ENCODE measurements at places on chromosomes 3 and 15. TPM values are rescaled to one million over a fixed set of nuclear protein-coding genes. Genes with fewer than 3 reads are reported as not detected.

DNA sequence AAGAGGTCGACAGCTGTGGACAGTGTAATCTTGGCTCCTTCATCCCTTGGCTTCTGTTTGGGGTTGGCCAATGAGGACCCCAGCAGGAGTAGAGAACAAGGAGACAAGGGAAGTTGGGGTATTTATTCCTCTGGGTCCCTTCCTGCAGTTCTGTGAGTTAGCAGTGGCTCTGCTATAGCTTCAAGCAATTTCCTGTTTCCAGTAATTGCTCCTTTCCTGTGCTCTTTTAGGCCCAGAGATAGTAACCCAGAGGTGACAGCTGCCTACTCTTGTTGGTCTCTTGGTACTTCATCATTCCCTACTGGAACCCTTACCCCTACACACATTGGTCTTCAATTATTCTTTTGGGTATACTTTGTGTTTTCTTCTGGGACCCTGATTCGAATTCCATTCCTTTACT lies 92.9 kb downstream of the NR1D2 start:
- DNase-seq, result no peak

GRCh38 chr3:189703865-189704264 lies 72.7 kb downstream of the TP63 start:
- DNase-seq, result no peak

The PARP3 gene
- 22.1 TPM for total RNA-seq

The PAQR5 gene
- not detected for total RNA-seq

The SUSD5 gene
- not detected for total RNA-seq

GRCh38 chr15:49225572-49226281 lies 55.7 kb downstream of the GALK2 start:
- no peak for DNase-seq

- no peak for DNase-seq
Observed at GRCh38 chr3:12838179-12838965, 3.0 kb downstream of the RPL32 start.

DNA sequence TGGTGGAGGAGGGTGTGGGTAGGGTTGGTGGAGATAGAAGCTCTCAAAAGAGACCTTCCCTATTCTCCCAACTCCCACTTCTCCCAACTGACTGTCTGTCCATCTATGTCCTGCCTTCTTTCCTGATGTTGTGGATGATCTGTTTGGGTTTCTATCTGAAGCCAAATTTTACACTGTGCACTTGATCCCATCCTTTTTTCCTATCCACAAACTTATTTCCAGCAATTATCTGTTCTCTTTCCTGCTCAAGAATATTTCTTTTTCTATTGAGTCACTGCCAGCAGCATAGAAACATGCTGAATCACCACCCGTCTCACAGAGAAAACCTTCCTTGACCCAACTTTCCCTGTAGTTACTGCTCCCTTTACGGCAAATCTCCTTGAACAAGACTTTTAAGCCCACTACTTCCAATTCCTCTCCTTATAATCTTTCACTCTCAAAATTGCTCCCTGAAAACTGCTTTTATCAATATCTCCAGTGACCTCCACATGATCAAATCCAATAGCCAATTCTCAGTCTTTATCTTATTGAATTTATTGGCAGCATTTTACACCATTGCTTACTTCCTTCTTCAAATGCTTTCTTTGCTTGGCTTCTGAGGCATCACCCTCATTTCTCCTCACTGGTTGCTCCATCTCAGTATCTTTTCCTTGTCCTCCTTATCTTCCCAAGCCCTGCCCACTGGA lies 141.2 kb upstream of the SLC7A14 start:
- no peak for DNase-seq

The GJD2 gene
- total RNA-seq, result not detected

The DUT gene
- 308 TPM for total RNA-seq

The TMEM42 gene
- 13.0 TPM for total RNA-seq

DNA sequence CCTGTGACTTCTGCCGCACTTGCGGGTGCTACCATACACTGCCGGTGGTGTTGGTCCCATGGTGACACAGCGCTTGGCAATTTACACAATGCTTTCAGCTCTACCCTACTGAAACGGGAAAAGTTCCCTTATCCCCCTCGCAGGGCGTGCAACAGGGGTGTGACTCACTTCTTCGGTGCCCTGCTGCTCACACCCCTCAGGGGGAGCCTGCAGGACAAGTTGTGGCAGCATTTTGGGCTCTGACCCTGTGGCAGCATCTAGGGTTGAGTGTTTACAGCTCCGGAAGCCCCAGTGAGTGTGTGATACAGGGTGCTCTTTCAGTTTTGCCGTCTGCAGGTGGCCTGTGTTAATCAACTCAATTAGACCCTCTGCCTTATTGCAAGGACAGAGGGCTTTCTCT lies 324.7 kb upstream of the RGMA start:
- DNase-seq, result no peak

- no peak for DNase-seq
Observed at GRCh38 chr3:167109746-167110145, 270.4 kb downstream of the ZBBX start.

The SLC22A13 gene
- 0.37 TPM for total RNA-seq

DNA sequence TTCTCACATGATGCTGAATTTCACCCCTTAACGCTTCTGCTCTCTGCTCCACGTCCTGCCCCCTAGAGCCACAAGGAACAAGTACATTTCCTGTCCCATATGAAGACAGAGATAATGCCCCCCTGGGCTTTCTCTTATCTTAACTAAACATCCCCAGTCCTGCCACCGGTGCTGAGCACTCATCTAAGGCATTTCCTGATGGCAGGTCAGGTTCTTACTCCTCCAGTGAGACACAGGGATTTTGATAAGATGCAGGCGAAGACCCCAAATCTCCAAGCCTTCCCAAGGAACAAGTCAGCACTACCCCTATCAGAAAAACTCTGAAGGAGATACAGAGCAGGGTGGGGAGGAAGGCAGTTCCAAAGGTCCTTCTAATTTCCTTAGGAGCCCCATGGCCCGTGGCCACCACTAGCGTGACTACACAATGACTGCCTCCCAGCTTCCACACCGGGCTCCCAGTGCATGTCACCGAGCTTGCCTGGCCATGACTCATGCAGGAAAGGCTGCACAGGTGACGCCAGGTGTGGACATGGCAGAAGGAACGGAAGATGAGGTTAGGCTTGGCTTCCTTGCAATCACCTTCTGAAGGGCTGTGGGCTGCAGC lies 152.9 kb downstream of the XXYLT1 start:
- DNase-seq, result no peak

DNA sequence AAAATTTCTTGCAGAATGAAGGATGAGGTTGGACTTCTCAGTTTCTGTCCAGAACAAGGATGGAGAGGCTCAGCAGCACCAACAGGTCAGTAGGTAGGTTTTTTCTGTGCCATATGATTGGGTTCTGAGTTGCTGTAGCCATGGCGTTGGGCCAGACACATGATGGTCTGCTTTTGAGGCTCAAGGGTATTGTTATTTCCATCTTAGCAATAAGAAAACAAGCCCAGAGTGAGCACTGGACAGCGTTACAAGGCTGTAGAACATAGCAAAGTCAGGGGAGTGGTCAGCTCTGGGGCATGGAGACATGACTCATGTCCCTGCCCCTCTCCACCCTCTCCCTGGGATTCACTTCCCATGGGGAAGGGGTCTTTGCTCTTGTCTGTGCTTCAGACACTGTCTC lies 137.6 kb upstream of the TOPAZ1 start:
- no peak for DNase-seq

GRCh38 chr3:7618606-7619005 lies 757.7 kb downstream of the GRM7 start:
- DNase-seq, result no peak

- no peak for DNase-seq
Observed at GRCh38 chr15:31523655-31524049, 197.0 kb downstream of the KLF13 start.

DNA sequence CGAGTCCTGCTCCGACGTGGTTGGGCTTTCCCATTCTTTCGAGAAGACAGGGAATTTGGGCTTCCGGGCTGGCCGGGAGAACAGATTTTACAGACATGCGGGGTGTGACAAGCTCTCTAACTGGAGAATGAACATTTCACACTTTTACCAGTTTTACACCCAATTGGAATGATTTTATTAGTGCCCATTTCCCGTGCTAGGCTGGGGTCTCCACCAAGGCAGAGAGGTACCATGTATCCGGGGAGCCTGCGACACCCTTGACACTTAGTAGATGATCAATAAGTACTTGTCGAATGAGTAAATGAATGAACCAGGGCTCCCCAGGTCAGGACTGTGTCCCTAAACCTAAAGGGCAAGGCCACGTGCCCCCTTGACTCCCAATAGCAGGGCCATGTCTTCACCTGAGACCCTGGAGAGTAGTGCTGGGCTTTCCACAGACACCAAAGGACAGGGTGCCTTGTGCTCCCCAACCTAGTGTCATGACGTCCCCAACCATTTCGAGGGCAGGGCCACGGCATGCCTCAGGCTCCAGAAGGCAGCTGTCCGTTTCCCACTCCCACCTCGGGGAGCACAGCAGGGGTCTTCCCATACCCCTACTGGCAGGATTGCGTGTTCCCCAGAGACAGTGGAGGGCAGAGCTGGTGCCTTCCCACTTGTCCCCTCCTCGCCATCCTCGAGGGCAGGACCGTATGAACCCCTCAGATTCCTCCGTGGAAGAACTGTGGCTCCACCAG lies 679 bp upstream of the MYD88 start:
- peak; percentile 26 for DNase-seq

- no peak for DNase-seq
Observed at GRCh38 chr3:134064081-134064480, 34.4 kb upstream of the SLCO2A1 start.

- no peak for DNase-seq
Observed at GRCh38 chr15:46523701-46524100, 888.9 kb downstream of the SQOR start.

The SNAP23 gene
- total RNA-seq, result 63.1 TPM

The SOX2 gene
- not detected for total RNA-seq

The TJP1 gene
- total RNA-seq, result not detected

The TMEM158 gene
- total RNA-seq, result 0.55 TPM

DNA sequence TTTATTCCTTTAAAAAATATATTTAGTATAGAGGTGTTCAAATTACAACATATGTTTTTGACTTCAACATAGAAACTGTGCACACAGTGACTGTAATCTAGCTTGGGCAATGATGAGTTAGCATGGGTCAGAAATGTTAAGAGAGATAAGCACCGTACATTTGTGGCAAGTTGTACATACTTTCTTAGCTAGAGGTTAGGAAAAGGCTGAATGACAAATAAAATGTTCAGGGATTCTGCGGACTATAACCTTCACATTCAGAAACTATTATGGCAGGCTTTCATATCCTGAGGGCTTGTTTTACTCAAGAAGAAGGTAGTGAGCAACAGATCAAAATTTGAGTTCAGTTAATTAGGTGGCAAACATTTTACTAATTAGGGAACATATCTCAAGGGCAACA lies 379.7 kb upstream of the EPHA6 start:
- no peak for DNase-seq

The CCDC191 gene
- total RNA-seq, result 2.9 TPM

GRCh38 chr15:57861034-57861638 lies 154.6 kb downstream of the POLR2M start:
- DNase-seq, result peak; percentile 68

The ITGA11 gene
- 1.1 TPM for total RNA-seq

The FEZF2 gene
- total RNA-seq, result not detected

GRCh38 chr15:66707310-66708082 lies 5.5 kb downstream of the SMAD6 start:
- no peak for DNase-seq

DNA sequence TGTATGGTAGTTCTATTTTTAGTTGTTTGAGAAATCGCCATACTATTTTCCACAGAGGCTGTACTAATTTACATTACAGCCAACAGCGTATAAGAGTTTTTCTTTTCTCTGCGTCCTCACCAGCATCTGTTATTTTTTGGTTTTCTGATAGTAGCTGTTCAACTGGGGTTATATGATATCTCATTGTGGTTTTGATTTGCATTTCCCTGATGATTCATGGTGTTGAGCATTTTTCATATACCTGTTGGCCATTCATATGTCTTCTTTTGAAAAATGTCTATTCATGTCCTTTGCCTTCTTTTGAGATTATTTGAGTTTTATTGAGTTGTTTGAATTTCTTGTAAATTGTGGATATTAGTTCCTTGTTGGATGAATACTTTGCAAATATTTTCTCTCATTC lies 114.6 kb downstream of the LRRK1 start:
- no peak for DNase-seq

GRCh38 chr3:109278141-109278540 lies 38.2 kb downstream of the DPPA2 start:
- DNase-seq, result no peak

DNA sequence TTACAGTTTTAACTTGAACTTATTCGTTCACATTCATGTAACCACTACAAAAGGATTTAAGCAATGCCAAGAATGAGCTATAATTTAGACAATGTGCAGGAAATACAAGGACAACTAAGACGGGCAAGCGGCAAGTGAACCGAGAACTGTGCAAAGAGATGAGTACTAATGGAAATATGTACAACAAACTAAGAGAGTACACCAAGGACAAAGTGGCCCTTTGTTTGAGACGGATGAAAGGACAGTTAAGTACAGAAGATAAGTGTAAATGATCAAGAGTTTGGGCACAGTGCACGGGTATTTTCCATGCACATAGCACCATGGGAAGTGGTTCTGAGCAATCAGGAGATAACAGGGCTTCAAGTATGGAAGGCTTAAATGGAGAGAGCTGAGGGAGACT lies 281.7 kb downstream of the ROBO2 start:
- no peak for DNase-seq

DNA sequence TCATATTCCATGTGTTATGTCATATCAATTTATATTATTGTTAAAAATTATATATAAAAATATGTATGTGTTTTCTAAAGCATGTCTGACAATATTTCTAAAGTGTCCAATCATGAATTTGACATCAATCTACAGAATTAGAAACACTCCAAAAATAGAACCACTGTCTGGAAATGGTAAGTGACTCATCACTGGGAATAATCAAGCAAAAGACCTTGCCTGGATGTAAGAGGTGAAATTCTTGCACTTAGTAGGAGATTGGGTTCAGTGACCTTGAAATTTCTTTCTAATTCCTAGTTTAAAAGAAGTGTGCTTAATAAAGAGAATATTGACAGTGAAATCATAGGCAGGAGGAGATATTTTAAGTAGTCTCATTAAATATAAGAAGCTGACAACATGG lies 188.8 kb downstream of the ZNF385D start:
- DNase-seq, result no peak

Data from activated CD4-positive, alpha-beta T cell treated with anti-CD3 and anti-CD28 coated beads, Interleukin-2, amount 10 ng/mL, durations not matched to agents 7 days and 5 days (primary cell).